ENCODE measurements at places on chromosomes 11 and 22.

- no peak for DNase-seq
Measured at GRCh38 chr11:102985850-102986249, 30.3 kb upstream of the MMP13 start.

- no peak for DNase-seq
Measured at GRCh38 chr22:40939202-40939601, 12.0 kb upstream of the RBX1 start.

DNA sequence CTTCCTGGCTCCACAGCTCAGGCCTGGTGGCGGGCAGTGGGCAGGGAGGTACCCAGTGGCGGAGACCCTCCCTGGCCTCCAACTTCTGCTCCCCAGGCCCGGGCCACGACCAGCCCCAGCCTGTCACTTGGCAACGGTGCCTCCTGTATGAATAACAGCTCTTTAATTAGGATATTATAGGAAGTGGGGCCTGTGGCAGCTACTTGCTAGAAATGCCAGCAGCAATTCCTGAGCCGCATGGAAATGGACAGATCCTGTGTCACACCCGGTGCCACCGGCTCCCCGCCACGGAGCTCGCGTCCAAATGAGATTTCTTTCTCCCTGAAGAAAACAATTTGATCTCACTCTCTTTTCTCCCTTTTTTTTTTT is 104.5 kb downstream of the CHST1 start:
- no peak for DNase-seq

- no peak for DNase-seq
Measured at GRCh38 chr22:24009227-24010017, 1.7 kb upstream of the CABIN1 start.

DNA sequence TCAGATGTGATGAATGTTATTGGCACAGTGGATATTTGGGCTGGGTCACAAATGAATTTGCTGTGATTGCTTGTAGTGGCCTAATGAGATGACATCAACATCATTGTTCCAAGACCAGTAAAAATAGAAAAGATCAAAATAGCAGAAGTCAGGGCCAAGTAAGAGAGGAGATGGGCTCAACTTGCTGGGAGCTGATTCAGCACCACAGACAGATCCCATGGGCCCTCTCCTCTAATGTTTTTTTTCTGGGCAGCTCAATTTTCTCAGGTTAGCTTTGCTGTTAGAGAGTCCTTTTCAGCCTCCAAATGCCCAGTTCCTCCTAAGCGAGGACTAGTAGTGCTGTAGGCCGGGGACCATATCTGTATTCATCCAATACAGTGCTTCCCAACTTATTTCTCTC is 86.0 kb upstream of the IZUMO1R start:
- no peak for DNase-seq

DNA sequence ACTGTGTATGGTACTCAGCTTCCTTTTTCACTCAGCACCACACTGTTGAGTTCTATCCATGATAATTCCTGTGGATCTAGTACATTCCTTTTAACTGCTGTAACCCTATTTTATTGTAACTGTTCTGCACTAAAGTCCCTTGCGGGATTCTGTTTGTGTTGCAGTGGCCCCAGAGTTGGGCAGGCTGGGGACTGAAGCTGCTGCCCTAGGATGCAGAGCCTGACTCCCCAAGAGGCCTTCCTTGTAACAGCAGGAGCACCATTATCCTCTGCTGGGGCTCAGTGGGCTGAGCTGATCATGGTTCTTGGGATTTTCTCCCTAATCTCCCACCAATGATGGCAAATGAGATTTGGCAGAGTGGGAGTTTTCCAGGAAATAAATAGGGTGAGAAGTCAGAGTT is 77.7 kb downstream of the CABIN1 start:
- DNase-seq: no peak

GRCh38 chr11:27699242-27699925 is 871 bp downstream of the BDNF start:
- DNase-seq: no peak

DNA sequence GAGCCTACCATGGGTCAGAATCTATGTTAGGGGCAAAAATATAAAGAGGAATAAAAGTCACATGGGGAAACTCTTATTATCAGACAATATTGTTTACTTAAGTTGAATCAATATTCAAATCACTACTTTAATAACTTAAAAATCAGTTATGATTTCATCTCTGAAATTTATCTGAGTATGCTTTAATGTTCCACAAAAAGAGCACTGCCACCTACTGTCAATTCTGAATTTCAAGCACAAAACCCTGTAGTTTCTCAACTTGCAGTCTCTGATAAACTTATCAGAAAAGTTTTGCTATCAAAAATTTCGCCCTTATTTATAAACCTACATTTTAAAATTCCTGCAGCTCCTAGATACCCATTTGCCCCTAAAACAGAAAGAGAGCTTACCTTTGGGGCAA is 47.3 kb downstream of the RDX start:
- no peak for DNase-seq

DNA sequence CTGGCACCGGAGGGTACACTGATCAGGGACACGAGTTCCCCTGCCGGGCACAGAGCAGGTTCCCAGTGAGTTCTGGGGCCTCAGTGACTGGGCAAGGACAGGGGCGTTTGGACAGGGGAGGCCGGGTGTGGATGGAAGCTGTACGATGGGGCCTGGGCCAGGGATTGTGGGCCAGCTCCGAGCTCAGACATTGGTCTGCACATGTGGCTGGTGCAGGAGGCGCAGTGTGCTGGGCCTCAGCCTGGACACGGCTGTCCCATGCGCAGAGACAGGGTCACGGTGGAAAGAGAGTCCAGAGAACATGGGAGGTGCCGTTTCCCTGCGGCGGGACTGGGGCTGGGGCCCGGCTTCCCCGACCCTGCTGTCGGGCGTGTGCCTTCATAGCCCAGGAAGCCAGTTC is 60.7 kb downstream of the CDKN1C start:
- no peak for DNase-seq

DNA sequence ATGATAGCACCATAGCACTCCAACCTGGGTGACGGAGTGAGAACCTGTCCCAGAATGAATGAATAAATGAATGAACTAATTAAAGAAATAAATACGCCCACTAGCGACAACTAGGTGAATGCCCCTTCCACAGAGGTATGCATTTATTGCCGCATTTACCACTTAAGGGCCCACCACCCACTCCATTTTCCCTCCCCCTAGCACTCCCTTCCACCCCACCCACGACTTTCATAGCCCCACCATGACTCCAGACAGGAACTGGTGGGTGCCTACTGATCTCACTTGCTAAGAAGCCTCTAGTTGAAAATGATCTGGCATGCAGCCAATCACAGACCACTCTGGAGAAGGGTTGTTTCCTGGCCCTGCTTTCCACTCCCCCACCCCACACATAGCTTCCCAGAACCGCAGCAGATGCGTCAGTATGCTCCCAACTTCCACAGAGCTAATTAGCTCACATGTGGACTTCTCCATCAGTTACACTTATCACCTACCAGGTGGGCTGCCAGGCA is 167.6 kb downstream of the WT1 start:
- no peak for DNase-seq

DNA sequence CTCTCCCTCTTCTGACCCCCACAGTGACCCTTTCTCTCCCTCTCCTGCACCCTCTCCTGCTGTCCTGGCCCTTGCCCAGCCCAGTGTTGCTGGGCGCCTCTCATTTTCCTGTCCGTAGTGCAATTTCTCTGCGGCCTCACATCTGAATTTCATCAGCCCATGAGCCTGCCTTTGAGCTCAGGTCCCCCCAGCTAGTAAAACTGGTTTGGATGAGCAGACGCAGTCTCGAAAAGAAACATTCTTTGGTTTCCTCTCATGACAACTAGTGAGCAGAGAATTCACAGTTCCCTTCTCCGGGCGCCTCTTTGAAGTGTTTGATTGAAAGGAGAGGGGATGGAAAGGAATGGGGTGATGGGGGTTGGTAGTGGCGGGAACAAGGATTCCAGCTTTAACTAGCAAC is 126.0 kb upstream of the CADM1 start:
- DNase-seq: no peak

DNA sequence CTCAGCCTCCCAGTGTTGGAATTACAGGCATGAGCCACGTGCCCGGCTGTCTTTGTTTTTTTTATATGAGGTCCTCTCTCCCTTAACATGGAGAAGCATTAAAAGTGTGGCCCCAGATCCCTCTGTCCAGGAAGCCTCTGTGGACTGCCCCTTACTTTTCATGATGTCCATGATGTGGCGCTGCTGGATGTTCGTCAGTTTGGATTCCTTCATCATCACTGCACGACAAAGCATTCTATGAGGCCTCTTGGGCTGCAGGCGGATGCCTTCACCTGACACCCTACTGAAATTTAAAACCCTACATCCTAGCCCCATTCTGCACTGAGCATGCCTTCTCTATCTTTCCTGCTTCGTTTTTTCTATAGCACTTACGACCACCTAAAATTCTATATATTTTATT is 2.1 kb downstream of the C22orf23 start:
- DNase-seq: no peak

GRCh38 chr11:74102321-74102720 is 68.5 kb downstream of the C2CD3 start:
- no peak for DNase-seq

GRCh38 chr11:117160826-117161225 is 16.7 kb downstream of the PAFAH1B2 start:
- no peak for DNase-seq

DNA sequence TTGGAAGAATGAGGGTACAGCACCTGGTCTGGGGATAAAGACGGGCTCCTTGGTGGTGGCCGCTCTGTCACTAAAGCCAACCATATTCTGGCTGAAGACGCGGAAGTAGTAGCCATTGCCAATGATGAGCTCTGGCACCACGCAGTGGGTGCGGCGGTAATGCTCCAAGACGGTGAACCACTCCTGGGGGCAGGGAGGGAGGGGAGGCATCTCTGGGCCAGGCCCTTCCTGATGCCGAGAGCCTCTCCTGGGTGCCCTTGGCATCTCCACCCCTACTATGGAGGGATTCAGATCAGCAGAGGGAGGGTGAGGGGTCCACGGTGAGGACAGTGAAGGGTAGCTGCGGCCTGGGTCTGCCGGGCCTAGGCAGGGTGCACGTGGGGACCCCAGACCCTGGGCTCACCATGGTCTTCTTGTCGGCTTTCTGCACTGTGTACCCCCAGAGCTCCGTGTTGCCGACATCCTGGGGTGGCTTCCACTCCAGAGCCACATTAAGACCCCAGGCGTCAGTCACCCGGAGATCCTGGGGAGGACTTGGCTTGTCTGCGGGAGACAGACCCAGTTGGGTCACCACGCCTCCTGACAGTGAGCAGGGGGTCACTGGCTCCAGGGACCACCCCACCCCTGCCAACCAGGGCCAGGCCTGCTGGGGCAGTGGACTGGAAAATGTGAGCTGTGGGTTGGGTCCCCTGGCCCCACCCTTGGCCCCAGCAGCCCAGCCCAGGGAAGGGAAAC is 19.5 kb downstream of the MYBPC3 start:
- no peak for DNase-seq

DNA sequence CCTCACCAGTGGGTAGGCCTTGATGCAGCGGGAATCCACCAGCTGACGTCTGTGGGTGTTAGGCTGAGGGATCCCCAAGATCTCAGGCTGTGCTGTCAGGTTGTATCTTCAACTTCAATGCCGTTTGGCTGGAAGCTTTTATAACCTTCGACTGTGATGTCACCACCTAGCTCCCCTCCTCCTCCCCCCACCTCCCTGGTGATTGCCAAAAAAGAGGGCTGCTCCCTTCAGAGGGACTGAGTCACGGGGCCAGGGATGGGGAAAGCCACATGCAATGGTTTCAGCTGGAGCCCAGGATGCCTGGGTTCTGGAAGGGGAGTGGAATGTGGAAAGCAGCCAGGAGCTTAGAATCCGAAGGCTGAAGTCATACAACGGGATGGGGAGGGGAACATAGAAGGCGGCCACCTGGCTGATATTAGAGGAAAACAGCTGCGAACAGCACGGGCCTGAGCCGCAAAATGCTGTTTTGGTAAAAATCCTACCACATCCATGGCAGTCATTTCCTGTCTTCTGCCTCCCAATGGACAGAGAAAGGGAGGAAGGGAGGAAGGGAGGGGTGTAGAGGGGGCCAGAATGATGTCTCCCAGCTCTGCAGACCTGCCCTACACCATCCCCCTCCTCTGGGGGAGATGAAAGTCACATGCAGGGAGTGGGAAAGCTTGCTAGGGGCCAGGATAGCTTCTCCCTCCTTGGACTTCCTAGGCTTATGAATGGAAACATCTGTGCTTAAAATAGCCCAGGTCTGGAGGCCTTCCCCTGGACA is at the start of gene LRRN4CL:
TSS of gene LRRN4CL (minus strand) at position 110 of the 763 bp plus-strand sequence. CDS start 1,022 bp downstream, outside the sequence.
- no peak for DNase-seq

GRCh38 chr22:18110194-18110953 is at the start of gene TUBA8:
TSS of gene TUBA8 (plus strand) at chr22:18110809. CDS start at chr22:18110866, 57 bp downstream.
- no peak for DNase-seq

GRCh38 chr11:129034001-129034400 is 91.3 kb upstream of the TP53AIP1 start:
- no peak for DNase-seq

DNA sequence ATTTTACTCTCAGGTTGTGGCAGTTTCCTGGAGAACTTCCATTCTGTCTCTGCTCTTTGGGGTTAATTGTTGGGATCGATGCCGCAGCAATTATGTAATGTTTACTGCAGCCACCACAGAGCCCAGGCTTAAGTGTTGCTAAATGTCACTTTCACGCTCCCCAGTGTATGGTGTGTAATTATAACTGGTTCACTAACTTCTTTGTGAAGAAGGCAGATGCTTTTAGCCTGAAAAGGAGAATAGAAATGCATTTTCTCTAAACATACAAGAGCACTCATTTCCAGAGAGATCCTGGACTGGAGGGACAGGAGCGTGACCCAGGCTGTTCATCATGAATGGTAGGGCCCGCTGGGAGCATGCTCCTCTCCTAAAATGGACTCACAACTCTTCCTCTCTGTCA is 132.2 kb upstream of the PLET1 start:
- DNase-seq: no peak

GRCh38 chr11:134785059-134785458 is 373.0 kb upstream of the B3GAT1 start:
- no peak for DNase-seq

DNA sequence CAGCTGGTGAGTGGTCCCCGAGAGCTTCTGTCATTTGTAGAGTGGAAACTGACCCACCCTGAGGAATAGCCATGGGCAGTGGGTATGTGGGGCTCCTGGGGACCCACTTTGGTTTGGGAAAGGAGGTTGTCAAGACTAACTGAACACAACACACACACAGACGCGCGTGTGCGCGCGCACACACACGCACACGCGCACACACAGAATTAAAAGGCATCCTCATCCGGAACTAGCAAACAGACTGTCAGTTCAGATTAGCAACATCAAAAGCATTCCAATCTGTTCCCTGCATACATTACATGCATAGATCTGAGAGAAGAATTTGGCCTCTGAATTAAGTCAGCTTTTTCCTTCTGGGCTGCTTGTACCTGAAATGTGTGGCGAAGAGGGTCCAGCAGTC is 284.7 kb downstream of the ST3GAL4 start:
- DNase-seq: no peak

GRCh38 chr11:87575088-87575487 is 537.4 kb downstream of the TMEM135 start:
- no peak for DNase-seq

- DNase-seq: no peak
Measured at GRCh38 chr11:96356848-96357247, 13.9 kb upstream of the MAML2 start.
